NCI-H2227 treated with DMSO at 0.1 percent for 48 hours (cell line): ENCODE measurements at places on chromosomes 6 and 20.

DNA sequence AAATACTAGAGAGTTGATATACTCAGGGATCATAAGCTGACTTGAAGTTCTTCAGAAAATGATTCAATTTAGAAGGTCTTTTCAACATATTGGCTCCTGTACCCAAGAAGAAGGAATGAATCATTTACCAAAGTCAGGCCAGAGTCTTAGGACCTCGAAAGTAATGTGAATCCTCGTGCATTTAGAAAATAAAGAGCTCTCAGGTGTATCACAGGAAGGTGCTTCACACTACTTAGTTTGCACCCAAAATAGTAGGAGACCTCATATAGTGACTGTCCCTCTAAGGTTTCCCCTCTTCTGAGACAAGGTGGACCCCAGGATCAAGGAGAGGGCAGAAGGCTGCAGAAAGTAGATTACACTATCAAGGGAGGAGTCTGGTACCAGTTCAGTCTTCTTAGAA is 71.8 kb downstream of the F13A1 start:
- no peak for DNase-seq

DNA sequence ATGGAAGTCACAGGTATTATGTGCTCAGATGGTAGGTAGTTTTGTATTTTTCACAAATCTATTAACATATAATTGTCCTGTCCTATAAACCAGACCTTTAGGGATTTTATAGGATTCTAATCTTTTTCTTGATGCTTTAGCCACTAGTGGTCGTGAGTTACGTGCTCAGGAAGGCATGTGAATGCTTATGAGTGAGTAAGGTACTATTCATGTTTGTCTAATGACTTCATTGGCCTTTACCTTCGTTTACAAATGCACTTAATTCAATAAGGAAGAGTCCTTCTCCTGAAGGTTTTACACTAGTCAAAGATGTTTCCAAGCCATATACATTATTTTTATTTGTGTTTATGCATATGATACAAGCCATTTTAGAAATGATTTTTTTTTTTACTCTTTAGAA is 23.0 kb downstream of the PACRG start:
- DNase-seq: no peak

DNA sequence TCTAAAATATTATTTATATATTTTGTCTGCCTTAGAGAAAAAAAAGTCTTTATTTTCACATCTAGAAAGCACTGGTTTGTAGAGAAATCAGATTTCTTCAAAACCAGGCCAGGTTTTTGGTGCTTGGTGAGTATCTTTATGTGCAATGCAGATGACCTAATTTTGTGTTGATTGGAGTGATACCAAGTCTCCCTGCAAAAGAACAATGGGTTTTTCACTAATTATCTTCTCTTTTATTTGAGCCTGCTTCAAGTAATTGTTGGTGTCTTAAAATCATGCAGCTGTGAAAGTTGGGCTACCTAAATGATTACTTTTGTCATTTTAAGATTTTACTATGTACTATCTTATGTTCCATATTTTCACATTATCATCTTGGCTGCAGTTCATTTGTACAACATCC is 874.7 kb downstream of the TFAP2A start:
- DNase-seq: no peak

DNA sequence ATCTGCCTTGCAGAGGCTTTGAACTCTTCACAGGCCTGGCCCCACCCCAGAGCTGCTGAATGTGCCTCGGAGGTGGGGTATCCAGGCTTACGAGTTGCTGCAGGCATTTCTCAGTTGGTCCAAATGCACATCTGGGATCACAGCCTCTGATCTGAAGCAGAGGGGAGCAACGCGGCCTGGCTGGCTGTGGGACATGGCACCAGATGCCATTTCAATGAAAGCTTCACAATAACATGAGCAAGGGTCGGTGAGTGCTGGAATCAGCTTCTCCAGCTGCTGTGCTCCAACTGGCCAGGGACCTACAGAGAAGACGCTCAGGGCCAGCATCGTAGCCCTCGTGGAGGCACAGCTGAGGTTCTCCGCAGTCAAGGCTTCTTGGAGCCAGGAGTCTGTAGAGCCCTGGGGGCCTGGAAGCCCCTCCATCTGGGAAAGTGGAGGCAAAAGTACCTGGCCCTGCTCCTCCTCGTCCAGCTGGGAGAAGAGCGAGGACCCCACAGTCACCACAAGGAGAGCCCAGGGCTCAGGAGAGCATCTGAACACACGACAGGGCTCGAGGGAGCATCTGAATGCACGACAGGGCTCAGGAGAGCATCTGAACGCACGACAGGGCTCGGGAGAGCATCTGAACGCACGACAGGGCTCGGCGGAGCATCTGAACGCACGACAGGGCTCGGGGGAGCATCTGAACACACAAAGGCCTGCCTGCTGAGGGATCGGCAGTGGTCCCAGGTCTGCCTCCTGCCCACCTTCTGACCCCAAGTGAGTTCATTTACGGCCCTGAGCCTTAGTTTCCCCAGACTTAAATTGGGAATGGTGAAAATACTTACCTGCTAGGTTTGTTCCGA is 165.2 kb downstream of the DLL1 start:
- no peak for DNase-seq

- no peak for DNase-seq
These were observed 140.3 kb downstream of the ATXN1 start for GRCh38 chr6:16621002-16621401.

DNA sequence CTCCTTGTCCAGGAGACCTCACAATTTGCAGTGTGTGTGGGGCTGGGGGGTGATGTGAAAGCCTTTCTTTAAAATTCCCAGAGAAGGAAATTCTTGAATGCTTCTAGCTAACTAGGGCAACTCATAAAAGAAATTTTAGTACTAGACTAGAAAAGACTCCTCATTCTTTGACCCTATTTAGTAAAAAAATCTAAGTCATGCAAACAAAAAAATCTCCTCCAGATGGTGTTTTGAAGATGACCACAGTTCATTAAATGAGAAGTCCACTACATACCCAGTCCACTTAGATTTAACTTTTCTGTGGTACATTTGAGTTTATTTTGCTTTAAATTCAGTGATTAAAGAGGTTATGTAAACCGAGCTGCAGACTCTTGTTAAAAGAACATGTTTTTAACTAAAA is 67.5 kb downstream of the NDUFAF5 start:
- DNase-seq: no peak

GRCh38 chr6:7907159-7907558 is 3.4 kb downstream of the TXNDC5 start:
- no peak for DNase-seq

DNA sequence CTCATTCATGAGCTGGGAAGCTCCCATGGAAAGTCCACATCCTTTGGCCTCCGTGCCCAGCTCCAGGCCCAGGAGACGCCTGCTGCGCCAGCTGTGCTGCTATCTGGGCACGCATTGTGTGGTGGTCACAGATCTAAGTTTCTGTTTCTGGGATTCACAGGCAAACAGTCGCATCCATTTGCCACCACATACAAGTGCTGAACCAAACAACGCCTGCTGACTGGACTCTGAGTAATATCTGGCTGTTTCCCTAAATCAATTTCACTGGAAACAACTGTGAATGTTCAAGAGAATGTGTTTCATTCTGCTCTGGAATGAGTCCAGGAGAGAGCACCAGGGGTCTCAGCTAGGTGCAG is 45.5 kb downstream of the IRF4 start:
- no peak for DNase-seq

DNA sequence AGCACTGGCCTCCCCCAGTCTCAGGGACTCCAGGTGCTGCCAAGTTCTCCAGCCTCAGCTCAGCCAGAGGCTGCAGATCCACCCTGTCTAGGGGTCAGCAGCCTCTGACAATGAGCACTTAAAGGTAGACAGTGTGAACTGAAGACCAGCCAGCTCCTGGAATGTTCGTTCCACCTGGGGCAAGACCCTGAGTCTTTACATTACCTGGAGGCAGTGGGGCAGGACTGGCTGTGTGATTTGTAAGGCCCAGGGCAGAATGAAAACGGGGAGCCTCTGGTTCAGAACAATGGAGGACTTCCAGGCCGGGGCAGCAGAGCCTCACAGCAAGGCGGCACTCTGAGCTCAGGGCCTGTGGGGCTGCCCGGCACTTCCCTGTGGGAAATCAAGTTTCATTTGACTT is 65.0 kb downstream of the CTCFL start:
- no peak for DNase-seq

DNA sequence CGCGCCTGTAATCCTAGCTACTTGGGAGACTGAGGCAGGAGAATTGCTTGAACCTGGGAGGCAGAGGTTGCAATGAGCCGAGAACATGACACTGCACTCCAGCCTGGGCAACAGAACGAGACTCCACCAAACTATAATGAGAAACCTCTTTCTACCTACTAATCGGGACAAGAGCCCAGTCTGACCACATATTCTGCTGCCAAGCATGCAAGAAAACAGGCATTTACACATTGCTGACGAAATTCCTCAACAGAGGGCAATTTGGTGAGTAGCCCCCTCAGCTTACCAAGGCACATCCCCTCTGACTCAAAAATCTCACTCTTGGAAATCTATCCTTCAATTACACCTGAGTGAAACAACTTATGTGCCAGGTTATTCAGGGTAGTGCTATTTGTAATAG is 81.2 kb downstream of the SLC23A2 start:
- DNase-seq: no peak

DNA sequence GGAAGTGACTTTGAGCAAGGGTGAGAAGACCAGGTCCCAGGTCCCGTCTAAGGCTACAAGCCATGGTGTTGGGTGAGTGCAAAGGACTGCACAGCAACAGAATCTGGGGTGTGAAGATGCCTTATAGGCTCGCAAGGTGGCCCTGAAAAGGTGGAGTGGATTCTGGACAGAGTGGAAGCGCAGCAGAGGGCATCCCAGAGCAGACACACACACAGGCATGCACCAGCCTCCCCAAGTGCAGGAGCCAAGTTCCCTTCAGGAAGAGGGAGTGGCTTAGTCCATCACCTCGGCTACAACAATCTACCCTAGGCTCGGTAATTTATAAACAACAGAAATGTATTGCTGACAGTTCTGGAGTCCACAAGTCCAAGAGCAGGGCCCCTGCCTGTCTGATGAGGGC is 180.1 kb upstream of the PDE10A start:
- DNase-seq: no peak

GRCh38 chr20:11394145-11394833 is 523.4 kb upstream of the BTBD3 start:
- DNase-seq: no peak

DNA sequence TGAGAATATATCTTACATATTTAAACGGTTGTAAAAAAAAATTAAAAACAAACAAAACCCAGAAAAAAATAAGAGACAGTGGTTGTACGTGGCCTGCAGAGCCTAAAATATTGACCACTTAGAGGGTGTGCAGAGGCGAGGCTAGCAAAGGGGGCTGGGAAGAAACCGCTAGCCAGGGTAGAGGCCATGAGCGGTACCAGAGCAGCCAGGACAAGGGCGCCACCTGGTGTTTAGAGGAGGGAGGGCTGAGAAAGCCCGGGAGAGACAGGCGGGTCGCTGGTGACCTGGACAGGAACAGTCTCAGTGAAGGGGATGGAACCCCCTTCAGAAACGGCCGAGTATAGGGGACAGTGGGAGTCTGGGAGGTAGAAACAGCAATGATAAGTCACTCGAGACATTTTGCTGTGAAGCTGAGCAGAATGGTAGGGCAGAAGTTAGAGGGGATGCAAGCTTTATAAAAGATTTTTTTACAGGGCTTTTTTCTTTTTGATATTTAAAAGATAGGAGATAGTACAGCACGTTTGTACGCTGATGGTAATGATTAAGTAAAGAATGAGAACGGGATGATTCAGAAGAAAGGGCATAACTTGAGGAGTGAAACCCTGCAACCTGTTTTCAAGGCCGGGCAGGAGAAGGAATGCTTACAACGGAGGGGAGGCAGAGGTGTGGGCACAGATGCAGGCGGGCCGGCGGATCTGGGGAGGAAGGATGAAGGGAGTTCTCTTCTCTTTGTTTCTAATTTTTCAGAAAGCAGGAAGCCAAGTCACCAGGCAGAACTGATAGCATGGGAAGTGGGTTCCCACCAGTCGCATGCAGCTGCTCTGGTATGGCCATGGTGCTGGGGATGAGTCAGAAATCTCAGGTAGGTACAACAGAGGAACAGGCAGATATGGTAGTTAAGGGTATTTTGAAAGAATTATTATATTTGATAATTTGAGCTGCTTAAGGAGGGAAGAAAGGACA is 76.2 kb downstream of the FAM229B start:
- DNase-seq: peak; percentile 52

DNA sequence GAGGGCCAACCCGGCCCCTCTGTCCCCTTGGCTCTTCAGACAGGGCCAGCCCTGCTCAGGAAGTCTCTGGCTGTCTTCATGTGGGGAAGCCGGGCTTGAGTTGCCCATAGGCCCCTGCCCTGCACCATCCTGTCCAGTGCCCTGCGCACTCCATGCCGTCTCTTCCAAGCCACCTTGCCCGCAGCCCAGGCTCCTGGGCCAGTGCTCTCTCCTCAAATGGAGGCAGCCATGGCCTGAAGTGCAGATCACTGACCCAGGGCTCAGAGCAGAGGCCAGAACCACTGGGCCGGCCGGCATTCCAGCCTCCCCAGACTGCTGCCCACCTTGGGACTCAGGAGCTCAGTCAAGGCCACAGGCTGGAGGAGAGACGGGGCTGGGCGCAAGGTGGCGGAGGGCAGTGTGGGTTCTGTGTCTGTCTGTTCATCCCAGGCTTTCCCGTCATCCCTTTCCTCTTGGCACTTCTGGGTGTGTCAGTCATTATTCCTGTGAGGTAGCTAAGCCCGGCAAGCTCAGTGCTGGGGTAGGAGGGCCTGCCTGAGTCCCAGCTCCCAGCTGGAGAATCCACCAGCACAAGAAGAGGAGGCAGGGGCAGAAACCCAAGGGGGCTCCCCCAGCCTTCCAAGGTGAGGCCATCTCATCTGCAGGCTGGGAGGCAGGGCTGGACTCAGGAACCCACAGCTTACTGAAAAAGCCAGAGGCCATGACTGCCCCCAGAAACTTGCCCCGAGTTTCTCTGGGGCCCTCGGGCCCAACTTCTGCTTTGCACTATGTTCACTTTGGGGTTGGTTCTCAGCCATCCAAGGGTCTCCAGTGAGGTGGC is 22.4 kb downstream of the SDCBP2 start:
- no peak for DNase-seq

DNA sequence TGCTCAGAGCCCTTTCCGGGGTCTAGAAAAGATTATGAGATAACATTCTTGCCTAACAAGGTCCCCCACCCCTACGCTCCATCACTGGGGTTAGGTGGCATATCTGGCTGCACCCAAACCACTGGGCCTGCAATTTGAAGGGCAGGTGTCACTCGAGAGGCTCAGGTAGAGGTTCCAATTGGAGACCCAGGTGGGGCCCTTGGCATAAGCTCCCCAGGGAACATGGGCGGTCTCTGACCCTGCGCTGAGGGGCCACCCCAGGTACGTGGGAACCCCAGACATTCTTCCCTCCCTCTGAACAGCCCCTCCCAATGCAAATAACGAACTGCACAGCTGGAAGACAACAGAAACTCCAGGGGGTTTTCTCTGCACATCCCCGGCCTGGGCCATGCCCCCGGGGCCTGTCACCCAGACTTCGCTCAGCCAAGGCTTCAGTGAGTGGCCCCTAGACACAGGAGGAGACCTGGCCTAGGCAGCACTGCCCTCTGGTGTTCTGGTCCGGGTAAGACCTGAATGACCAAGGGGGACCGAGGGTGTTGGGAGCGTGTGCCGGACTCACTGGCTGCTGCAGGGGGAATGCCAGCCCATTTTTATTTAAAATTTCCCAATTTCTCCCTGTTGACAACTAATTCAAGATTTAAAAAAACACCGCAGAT is 47.5 kb downstream of the DSTN start:
- no peak for DNase-seq
